Heart right ventricle (tissue), 16 donors: ENCODE measurements at places on chromosomes 6 and 20.

DNA sequence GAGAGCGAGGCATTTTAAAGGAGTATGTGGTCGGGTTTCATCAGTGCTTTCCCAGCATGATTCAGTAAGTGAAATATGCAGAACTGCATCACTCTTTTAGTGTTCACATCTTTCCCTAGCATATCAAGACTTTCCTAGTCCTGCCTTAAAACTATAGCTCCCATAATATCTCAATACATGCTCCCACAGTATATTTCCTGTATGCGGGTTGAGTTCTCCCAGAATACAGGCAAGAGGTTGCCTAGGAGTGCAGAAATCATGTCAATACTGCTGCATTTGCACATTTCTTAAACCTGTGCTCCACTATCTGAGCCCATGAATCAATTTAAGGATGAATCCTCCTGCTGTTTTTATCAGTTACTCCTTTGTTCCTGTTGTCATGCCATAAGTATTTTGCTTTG, 386.6 kb upstream of the SLC35B3 start:
- no peak for DNase-seq

GRCh38 chr6:52330470-52330869, 31.5 kb upstream of the PAQR8 start:
- no peak for DNase-seq

DNA sequence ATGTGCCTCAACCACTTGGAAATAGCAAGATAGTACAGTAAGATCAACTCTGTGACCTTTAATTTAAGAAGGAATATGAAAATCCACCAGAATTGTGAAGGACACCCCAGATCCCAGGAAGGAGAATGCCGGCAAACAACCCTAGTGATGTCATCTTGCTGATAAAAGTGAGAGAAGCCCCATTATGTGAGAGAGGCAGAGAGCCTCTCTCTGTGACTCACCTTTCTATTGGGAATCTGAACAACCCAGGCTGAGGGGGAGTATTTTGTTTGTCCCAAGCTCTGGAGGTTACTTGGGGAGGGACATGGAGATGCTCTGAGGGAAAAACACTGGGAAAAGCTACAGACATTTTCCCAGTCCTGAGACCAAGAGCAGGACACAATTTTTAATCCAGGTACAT, 188.3 kb upstream of the FERMT1 start:
- no peak for DNase-seq

GRCh38 chr20:52405417-52405816, 213.8 kb upstream of the ZFP64 start:
- no peak for DNase-seq

- no peak for DNase-seq
Measured at GRCh38 chr20:60078351-60079250, 120.4 kb downstream of the CDH26 start.

DNA sequence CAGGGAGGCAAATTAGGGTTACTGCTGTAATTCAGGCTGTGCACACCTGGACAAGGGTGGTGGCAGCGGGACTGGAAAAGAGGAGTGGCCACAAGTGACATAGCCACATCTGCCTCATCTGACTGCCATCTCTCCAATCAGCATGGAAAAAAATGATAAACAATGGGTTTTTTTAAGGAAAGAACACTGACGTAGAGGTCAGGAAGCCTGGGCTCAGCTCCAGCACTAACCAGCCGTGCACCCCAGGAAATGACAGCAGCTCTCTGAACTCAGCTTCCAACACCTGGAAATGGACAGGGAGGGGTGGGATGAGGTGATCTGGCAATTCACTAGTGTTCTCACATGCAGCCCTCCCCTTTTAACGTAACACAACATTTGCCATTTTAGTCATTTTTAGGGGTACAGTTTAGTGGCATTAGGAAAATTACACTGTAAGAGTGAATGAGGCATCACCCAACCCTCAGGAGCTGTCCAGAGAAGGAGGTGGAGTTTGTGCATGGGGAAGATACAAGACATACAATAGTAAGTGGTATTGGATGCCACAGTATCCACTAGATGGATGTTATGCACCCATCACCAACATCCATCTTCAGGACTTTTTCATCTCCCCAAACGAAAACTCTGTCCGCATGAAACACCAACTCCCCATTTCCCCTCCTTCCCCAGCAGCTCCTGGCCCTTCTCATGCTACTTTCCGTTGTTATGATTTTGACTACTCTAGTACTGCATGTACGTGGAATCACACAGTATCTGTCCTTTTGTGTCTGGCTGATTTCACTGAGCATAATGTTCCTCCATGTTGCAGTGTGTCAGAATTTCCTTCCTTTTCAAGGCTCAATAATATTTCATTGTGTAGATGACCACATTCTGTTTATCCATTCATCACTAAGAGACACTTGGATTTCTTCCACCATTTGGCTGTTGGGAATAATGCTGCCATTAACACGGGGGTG, 215.5 kb upstream of the ECI2 start:
- peak; percentile 34 for DNase-seq

DNA sequence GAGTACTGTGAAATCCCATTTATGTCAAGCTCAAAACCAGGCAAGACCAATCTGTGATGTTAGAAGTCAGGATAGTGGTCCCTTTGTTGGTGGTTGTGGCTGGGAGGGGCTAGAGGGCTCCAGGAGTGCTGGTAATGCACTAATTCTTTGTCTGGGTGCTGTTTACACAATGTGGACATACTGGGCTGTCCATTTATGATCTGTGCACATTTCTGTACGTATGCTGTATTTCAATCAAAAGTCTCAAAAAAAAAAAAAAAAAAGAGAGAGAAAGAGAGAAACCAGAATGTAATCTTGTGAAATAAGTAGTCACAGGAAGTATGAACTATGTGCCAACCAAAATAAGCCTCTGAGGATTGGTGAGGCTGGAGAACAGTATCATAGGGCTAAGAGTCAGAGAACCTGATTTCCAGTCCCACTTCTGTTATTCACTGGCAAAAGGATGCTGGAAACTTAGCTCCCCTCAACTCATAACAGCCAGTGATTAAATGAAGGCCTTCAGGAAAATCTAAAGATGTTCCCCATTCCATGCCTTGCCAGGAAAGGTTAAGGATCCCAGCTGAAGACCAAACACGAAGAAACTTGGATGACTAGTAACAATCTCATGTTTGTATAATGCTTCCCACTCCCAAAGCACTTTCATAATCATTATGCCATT, 19.6 kb upstream of the TRAM2 start:
- DNase-seq: no peak

GRCh38 chr20:33232486-33233072, 3.2 kb upstream of the BPIFA1 start:
- DNase-seq: no peak

DNA sequence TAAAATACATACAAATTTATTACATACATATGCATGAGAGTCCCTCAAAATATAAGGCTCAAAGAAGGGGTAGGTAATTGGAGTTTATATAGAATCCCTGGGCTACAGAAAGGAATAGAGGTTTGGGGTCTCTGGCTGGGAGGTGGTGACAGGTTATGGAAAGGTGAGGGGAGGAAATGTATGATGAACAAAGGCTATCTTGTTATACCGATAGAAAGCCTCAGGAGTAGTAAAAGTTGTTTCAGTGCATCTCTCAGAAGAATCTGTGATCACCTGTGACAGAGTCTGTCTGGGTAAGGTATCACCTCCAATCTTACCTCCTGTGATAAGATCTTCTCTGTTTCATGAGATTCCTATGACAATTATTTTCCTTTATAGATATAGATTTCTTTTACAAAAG, 252.9 kb upstream of the AGPAT4 start:
- no peak for DNase-seq

DNA sequence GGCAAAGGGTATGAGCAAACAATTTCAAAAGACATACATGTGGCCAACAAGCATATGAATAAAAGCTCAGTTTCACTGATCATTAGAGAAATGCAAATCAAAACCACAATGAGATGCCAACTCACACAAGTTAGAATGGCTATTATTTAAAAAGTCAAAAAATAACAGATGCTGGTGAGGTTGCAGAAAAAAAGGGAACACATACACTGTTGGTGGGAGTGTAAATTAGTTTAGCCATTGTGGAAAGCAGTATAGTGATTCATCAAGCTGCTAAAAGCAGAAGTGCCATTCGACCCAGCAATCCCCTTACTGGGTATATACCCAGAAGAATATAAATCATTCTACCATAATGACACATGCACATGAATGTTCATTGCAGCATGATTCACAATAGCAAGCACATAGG, 6.7 kb upstream of the KHDC1L start:
- no peak for DNase-seq

DNA sequence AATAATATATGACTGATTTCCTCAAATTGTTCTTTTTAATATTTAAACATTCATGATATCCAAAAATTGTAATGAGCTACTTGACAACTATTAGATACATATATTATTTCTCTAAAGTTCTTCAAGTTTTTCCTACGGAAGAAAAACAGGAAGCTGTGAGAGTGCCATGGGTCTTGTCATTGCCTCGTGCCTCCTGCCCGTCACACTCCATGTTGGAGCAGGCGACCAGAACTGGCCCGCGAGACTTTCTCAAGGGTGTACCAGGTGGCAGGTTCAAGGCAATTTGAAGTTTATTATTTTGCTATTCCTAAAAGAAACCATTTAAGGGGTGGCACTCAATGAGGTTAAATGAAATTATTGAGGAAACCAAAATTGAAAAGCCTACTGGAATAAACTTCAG, 337.2 kb downstream of the HACE1 start:
- DNase-seq: no peak

DNA sequence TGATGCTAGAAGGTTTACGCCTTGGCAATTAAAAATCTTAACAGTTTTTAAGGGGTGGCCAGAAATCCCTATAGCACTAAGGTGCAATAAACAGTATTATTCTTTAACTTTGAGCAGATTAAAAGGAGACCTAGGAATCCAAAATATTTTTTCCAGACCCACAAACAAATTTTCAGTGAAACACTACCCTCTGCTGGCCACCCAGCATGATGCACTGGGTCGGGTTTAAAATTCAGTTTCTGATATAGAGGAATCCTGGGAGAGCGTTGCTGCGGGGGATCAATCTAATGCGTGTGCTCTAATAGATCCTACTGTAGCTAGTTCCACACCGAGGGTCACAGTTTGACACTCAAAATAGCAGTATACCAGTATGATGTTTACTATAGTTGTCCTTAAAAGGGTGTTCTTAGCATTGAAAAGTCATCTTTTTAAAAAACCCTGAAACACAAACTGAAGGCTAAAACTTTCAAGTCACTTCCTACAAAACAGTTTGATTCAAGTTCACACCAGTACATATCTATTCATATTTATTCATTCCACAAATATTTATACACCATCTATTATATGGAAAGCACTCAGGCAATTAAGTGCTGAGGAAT, 10.2 kb downstream of the UBE3D start:
- DNase-seq: peak; percentile 41

DNA sequence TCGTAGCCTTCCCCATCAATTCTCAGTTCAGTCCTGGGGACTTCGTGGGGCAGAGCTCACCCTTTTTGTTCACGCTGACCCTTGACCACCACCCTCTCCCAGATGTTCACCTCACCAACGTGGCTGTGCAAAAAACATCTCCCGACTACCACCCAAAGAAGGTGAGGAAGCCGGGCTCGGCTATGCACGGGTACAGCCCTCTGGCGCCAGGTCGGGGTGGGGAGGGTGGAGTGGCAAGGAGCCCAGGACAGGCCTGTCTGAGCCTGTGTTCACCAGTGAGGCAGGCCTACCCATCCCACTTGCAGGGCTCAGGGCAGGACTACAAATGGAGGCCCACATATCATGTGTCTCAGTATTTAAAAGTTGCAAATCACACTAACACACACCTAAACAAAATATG, 18.1 kb downstream of the PDRG1 start:
- no peak for DNase-seq

DNA sequence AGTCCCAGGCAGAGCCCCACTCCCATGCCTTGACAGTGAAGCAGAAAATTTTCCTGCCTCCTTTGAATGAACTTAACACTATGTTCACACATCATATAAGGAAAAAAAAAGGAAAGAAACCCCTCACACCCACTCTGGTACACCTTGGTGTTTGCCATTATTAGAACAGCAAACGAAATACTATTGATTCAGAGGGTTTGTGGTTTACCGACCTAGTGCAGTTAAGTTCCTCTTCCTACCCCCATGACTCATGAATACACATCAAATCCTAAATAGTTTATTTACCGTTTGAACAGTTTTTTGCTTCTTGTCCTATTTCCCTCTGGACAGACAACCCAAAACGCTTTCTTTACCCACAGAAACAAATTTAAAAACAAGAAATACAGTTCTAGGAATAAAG, 237.7 kb downstream of the FOXA2 start:
- no peak for DNase-seq

GRCh38 chr6:151392427-151392826, 1.1 kb upstream of the ZBTB2 start:
- DNase-seq: no peak

DNA sequence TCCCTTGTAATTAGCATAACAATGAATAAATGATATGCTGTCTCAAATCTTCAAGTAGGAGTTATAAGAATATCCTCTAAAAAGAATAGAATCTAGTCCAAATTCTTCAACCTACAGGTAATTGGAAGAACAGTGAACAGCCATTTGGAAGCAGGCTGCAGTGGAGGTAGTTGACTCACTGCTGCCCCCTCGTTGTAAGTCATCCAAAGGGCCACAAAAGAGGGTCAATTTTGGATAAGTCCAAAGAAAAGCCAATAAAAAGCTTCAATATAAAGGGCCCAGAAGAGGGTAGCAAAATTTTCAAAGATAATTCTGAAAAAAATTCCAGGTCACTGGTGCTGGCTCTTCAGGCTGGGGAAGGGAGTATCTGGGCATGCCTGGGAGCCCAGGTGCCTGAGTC, 60.8 kb upstream of the SSTR4 start:
- no peak for DNase-seq

- no peak for DNase-seq
Measured at GRCh38 chr6:88922775-88923548, 40.5 kb downstream of the RNGTT start.

DNA sequence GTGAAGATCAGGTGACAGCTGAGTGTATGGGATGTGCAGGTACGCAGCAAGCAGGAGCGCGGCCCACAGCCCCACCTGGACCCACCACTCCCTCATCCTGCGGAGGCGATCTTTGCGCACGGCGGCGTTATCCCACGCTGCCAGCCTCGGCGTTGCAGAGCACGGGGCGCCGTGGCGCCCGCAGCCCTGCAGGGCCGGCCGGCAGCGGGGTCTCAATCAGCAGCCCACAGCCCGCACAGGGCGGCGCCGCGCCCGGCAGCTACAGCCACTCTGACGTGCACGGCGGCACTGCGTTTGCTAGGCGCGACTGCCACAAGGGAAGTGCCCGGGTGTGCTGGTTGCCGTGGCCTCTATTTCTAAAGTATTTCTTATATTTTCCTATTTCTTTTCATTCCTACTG, 46.9 kb downstream of the LAMA2 start:
- DNase-seq: peak; percentile 14

DNA sequence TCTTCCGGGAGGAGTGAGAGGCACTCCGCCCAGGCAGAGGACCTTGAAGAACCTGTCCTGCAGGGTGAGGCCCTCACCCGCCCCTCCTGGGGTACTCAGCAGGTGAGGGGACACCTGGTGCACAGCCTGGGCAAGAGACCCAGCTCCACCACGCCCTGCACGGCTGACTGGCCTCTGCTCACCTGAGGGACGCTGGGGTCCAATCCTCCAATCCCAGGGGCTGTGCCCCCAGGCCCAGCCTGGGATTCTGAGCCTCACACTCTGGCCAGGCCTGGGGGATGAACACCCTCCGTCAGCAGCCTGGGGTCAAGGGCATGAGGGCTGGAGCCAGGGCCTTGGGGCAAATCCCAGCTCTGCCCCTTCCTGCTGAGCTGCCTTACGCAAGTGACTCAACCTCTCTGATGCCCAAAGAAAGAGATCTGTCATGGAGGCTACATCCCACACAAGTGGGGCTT, 149.9 kb upstream of the PTPN1 start:
- no peak for DNase-seq
